ENCODE measurements at places on chromosomes 3 and 15.

DNA sequence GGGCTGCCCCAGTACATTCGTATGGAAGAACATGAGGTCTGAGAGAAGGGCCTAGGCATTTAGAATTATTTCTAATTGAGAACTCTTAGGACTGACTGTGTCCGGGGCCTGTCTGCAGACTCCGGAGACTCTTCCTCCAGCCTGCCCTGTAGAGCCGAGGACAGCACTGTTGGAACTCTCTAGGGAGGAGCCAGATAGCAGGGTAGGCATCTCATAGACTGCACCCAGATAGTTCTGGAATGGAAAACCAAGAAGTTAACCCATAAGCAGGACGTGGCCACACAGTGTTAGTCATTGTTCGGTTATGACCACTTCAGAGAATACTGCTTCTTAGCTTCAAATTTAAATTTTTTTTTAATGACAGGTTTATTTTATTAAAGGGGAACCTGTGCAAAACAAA lies 59.5 kb downstream of the SNRK start:
- DNase-seq, result no peak

GRCh38 chr3:133833880-133834620 lies 28.4 kb downstream of the SRPRB start:
- no peak for DNase-seq

DNA sequence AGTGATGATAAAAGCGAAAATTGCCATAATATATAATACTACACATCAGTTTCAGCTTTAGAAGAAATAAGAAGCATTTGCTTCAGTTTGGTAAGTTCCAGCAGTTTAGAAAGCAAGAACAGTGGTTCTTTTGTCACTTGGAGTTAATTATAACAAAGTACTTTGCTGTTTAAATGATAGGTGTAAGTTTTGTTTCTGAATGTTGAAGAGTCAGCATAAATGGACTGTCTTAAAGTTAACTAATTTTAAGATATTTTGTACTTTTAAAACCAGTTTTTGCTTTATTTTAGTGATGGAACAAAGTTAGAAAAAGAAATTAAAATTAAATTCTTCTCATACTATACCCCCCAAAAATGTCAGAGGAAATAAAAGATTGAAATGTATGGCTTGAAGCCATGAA lies 24.6 kb downstream of the CHCHD6 start:
- DNase-seq, result no peak

DNA sequence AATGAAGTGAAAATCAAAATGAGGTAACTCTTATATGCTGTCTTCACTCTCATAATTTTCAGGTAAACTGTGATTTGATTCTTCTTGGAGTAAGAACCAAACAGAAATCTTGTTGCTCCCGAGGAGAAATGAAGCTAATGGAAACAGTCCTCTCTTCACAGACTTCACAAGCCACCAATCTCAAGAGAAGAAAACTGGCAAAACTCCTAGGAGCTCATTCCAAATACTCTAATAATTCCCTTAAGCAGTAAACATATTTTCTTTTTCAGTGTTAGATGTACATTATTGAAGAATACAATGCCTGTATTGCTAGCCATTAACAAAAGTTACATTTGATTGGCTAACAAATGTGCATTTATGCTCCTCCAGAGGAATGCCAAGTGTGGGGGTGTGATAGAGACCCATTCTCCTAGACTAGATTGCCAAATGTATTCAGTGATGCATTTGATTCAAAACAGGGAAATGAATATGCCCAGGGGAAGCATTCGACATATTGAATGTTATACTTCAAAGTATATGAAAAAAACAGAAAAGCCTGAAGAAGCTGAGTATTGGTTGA lies 11.8 kb upstream of the RIOX2 start:
- no peak for DNase-seq

DNA sequence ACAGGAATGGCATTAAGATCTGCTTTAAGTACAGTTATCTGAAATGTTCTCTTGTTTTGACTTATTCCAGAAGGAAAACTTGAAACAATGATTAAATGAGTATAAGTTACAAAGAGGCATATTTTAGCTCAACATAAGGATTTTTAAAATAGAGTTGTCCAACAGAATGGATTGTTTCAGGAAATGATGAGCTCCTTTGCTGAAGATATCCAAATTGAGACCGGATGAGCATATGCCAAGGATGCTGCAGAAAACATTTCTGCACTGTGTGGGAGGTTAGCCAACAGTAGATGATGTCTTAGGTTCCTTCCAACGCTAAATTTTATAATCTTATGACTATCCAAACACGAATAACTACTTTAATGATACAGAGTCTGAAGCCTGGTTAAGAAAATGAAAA lies 226.5 kb upstream of the NANOGP8 start:
- no peak for DNase-seq

GRCh38 chr3:194340757-194341400 lies 10.2 kb downstream of the CPN2 start:
- DNase-seq, result no peak

Measured in CD4-positive, alpha-beta T cell treated with Interleukin-6 at 100 ng/mL for 8 hours (primary cell).